ENCODE measurements at places on chromosomes 6 and 20.

DNA sequence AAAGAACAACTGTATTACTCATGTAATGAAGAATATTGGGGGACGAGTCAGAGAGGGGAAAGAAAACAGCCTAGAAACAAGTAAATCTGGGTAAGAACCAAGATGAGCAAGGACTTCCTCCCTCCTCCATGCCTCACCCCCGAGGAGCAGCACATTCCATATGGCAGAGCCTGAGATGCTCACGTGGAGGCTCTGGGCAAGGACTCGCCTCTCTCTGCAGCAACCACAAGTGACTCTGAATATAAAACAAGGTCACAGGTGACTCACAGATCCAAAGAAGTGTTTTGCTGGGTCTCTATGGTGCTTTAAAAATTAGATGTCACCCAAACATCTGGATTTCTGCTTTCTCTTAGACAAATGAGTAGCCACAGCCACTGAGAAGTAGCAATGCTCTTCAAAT is 453.0 kb upstream of the SULF2 start:
- no peak for DNase-seq

- no peak for DNase-seq
Measured at GRCh38 chr6:71482742-71483141, 194.1 kb downstream of the OGFRL1 start.

GRCh38 chr6:46756469-46757213 is 9.9 kb downstream of the ANKRD66 start:
- DNase-seq: no peak

DNA sequence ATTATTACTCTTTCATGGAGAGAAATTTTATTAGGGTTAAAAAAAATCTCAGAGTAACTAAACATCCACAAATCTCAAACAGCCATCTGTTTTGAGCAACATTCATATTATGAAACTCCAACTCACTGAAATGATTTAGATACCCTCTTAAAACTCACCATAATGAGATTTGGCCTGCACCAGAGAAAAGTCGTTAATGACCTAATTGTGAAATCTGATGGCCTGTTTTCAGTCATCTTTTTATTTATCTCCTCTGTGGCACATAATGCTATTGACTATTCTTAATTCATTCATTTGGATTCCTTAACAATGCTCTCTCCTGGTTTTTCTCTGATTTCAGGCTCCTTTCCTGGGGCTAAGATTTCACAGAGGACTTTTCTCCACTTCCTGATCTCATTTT is 192.7 kb downstream of the RNF144B start:
- no peak for DNase-seq

DNA sequence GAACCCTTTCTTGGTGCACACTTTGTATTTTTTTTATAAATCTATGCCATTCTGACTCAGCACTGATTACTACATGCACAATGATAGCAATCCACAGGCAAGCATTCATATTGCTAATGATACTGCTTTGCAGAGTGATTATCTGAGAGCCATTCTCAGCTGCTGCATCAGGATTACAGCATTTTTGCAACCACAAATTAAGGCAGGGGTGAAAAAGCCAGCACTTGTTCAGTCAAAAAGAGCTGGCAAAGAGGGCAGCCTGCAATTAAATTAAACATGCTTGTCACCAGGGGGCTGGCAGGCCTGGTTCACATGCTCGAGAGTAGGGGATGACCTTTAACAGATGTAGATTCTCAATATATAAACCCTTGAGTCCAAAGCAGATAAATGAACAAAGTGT is 40.7 kb upstream of the SLC17A4 start:
- no peak for DNase-seq
